ENCODE measurements at places on chromosomes 2 and 18.

GRCh38 chr2:207762146-207762545, 7.6 kb downstream of the FZD5 start:
- no peak for DNase-seq

- DNase-seq, result no peak
These were observed 326.7 kb downstream of the DPP10 start for GRCh38 chr2:114769110-114769509.

- no peak for DNase-seq
These were observed 41.2 kb downstream of the CYRIA start for GRCh38 chr2:16624436-16624780.

GRCh38 chr2:182907081-182907830, 40.8 kb upstream of the FRZB start:
- DNase-seq, result peak; percentile 70

- DNase-seq, result peak; percentile 21
These were observed 130.8 kb downstream of the FOXI3 start for GRCh38 chr2:88321449-88322248.

GRCh38 chr2:26043109-26043508, 9.2 kb downstream of the RAB10 start:
- DNase-seq, result no peak

GRCh38 chr18:36271153-36271552, 26.4 kb upstream of the FHOD3 start:
- no peak for DNase-seq

DNA sequence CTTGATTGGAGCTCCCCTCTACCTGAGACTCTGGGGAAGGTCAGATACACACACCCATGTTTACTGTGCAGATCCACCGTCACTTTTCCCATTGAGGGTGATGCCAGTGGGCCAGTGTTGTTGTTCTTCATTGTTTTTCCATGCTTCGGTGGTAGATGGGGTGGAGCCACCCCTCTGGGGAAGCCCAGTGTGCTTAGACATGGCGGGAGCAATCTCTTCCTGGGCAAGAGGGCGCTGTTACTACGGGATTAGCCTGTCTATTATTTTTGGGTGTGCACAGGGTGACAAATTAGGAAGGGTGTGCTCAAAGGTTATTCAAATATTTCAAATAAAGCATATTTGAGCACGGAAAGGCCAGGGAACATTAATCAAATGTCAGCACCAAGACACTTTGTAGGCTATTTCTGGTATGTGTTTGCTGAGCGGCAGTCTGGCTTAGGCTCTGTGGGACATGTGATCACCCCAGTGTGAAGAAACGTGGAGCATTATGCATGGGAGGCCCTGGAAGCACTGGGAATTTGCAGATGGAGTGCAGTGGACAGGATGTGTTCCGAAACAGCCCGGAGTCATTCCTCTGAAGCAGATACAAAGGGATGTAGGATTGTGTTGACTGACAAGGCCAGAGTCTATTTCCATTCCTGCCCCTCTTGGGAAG, 34.8 kb upstream of the SMIM21 start:
- no peak for DNase-seq

DNA sequence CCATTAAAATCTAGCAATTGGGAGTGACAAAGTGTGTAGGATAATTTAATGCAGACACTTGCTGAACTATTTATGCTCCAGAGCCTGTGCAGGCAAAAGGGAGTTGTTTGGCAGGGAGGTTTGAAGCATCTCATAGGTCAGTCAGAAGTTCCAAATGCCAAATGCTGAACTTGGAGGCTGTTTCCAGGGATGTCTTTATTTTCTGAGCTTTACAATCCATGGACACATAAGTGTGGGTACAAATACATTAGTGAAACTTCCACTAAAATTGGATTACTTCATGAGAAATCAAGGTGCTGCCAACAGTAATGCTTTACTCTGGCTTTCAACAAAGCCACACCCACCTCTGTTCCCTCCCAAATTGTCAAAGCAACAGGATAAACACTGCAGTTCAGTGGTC, 422.1 kb upstream of the SETBP1 start:
- DNase-seq, result no peak

DNA sequence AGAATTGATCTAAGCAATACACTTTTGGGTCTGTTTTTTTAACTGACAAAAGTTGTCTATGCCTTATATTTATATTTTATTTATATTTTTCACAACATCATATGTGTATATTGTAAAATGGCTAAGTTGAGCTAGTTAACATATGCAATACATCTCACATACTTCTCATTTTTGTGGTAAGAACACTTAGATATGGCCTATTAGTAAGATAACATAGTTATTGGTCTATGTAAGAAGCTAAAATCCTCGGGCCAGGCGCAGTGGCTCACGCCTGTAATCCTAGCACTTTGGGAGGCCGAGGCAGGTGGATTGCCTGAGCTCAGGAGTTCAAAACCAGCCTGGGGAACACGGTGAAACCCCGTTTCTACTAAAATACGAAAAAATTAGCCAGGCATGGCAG, 275.6 kb upstream of the ID2 start:
- DNase-seq, result no peak

DNA sequence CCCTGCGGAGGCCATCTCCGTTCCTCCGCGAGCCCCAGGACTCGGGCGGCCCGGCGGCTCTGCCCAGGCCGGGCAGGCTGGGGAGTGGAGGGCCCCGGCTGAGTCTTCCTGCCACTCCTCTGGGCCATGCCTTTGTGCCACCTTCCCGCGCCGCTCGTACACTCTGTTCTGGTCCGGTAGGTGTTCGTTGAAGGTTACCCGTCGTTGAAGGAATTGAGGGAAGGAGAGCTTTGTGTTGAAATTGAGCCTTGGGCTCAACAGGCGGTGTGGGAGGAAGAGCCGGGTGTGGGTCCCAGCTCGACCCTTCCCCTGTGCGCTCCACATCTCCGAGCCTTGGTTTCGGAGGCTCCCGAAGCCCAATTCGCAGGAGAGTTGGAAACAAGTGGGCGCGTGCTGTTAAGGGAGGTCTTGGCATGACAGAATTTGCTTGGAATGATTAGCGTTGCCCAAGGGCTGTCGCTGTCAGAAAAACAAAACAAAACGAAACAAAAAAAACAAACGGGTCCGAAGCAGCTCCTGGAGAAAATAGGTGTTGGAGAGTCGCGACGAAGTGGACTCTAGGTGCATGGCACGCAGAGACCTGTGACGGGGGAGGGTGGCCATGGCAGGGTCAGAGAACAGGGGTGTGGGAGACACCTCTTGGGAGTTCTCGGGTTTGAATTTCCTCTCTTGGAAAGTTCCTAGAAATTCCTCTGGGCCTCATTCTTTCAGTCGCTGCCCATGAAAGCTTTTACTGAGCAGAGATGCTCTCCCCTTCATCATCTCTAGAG, 1.2 kb upstream of the MZT2A start:
- no peak for DNase-seq

- no peak for DNase-seq
These were observed 570.4 kb downstream of the CCDC85A start for GRCh38 chr2:56754066-56754615.
